ENCODE measurements at places on chromosomes 4 and X.

- DNase-seq: no peak
These were observed 19.4 kb downstream of the RPS6KA6 start for GRCh38 chrX:84168574-84168973.

DNA sequence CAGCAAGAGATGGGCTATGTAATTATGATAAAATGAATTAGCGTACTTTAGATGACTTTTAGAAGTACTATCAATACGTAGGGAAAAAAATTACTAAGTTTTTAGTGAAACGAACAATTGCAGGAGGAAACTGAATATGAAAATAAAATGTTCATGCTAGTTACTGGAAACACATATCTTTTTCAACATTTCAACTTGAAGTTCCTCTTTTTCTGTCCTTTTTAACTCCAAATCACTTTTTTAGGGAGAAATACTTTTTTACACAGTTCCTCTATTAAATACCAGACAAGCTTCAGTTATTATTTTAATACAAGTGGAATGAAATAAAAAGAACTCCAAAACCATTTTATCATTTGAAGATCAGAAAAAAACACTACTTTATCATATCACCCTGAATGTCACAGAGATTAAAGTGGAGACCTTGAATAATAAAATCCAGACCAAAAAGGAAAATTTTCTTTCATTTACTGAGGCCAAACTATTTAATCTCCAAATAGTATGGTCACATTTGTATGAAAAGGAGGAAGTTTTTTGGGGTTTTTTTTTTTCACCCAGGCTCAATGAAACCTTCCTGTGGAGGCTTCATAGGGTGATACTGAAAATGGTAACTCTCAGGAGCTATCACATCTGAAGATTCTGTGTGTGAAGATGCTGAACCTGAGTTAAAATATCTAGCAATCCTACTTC, 306.2 kb downstream of the INPP4B start:
- no peak for DNase-seq

GRCh38 chr4:15078682-15079642, 76.7 kb downstream of the CPEB2 start:
- DNase-seq: no peak

DNA sequence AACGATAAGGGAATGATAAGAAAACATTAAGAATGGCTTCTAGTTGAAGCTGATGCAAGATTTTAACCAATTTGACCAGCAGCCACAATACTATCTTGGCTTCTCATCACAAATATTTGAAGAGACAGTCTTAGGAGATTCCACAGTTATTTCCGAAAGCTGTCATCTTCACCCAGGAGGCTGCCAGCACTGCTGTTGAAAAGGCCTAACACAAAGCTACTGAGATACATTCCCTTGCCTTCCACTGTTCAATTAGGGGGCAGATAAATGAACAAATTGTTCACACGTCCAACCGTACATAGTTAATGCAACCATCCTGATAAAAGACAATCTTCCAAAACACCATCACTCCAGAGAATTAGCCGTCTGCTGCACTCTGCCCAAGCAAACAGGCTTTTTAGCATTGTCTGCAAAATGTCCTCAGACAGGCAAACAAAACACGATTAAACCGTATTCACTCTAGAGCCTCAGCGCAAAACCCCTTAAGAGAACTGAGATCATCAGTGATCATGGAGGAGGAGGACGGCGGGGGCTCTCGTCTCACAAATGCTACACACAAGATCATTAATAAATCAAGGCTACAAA, 189.8 kb upstream of the PSAPL1 start:
- DNase-seq: no peak

GRCh38 chrX:103215425-103215991, 600 bp downstream of the BEX4 start:
- DNase-seq: no peak

GRCh38 chrX:143461606-143462005, 55.7 kb downstream of the SPANXN3 start:
- no peak for DNase-seq

GRCh38 chr4:78588894-78589545, 37.5 kb downstream of the ANXA3 start:
- DNase-seq: no peak

DNA sequence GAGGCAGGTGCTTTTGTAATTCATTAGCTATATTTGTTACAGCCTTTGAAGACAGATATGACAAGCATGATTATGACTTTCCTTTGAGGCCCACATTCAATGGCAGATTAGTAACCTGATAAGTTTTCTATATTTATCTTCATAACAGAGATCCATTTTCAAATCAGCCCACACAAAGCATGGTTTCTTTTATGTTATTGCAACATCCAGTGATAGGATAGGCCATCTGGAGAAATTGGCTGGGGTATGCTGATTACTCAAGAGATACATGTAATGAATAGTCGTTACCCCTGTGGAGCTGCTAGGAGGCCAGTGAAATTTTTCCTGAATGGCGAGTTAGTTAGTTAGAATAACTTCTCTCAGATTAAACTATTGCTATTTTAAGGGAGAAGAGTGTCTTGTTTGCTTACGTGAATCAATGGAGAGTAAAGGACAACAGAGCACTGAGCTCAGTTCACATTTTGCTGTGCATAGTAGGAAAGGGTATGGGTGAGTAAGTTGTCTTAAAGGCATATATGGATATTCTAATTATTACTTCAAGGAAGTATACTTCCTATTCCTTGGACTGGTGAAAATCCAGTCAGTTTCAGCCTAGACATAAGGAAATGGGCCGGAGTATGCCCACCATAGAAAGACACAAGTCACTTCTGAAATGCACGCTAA, 79.2 kb upstream of the DKK2 start:
- DNase-seq: no peak

- no peak for DNase-seq
These were observed 10.4 kb downstream of the ZXDA start for GRCh38 chrX:57899906-57900305.

DNA sequence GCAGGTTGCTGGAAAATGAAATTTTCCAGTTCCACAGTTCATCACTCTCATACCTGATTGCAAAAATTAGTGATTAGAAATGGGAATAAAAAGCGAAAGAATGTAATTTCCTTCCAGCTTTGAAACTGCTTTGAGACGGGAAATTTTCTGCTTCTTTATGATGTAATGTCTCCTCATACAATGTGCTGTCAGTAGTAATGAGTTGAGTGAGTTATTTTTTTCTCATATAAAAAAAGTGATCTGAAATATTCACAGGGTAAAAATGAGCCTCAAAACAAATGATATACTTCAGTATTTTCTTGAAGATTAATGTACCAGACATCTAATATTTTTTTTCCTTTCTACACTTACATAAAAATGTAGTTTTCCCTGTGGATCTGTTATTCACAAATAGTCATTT, 179.1 kb upstream of the FAT4 start:
- no peak for DNase-seq

DNA sequence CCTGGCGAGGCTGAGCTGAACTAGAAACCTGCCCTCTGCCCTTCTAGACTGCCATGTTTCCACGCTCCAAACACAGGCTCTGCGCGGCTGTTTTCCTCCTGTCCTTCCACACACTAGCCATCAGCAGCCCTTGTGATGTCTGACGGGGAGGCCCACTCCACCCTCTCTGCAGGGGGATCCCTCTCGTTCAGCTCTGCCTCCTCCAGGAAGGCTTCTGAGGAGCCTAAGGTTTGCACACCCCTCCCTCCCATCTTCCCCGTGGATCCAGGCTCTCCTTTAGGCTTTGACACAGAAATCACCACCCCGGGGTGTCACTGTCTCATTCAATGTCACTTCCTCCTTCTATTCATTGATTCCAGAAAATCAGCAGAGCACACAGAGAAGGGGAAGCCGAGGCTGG, 38.6 kb upstream of the CRMP1 start:
- DNase-seq: no peak

DNA sequence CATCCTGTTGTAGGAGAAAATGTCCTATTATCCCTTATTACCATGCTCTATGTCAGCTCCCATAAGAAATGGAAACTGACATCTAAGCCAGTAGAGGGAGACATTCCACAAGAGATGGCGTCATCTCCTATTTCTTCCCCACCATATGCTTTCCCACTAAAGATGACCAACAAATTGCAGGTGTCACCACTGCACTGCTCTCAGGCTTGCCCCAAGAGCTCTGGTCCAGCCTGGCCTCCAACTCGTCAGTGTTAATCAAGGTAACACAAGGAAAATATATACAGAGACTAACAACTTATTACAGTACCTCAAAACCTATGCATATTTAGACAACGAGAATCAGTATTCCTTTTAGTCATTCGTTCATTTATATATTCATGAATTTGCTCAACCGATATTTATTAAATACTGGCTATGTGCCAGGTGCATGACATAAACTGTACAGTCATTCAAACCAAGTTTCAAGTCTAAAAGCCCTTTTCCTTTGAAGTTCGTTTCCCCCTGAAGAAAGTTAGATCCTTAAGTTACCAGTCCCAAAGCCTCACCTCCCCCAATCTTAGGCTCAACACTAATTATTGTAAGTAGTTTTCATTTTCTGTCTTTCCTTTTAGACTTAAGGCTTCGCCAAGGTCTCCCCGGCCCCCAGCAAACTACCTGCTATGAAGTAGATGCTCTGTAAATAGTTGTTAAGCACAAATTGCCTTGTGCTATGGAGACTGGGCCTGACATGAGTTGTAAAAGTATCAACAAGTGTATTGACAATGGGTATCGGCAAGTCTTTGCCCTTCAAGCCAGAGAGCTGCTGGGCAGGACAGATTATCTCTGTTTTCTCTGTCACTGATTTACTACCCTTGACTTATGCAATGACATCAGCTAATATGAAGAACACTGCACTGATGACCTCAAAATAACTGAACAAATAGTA, 3.1 kb upstream of the FGB start:
- DNase-seq: no peak

- DNase-seq: no peak
These were observed 759.2 kb downstream of the DMD start for GRCh38 chrX:32451954-32452695.

DNA sequence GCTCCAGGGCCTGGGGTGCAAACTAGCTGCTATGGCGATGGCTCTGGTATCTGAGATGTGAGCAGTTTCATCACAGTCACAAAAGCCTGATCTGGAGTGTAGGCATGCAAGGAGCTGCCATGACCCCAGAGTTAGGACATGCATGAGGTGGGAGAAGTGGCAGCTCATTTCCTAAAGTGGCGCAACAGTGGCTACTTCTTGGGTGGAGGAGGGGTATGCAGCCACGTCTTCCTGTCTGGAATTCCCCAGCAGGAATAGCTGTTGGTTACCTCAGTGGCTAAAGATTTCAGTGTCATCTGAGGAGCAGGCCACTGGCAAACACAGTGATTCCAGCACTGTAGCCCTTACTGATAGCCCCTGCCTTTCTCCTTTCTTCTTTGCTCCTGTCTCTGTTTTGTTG, 1382.5 kb downstream of the C4orf33 start:
- DNase-seq: no peak

DNA sequence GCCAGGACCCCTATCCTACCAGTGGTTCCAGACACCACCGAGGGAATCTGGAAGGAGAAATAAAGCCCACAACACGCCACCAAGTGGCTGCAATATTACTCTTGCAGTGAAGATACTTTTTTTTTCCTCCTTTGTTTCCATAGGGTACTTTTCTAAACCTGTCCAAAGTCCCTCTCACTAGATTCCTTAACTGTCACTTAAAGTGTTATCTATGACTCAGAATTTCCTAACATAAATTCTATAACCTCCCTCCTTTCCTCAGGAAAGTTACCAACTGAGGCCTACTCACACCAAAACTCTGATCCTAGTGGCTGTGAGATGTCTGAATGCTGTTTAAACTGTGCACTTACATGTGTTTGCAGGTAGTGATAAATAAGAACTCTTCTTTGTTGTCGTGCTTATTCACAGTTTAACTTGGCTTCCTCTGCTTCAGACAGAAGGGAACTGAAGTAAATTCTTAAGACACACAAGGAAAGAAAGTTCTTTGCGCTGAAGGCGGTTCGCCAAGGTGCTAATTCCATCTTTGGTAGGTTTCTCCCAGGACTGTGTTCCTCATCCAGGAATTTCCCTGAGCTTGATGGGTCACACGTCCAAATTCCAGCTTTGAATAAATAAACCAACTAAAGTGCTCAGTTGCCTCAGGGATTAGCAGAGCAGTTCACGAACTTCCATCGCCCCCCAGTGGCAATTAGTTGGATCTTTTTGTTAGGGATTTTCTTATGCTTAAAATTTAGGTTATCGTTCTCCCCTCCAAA, 10.7 kb upstream of the HCCS start:
- no peak for DNase-seq

- no peak for DNase-seq
These were observed 108.0 kb downstream of the ZNF330 start for GRCh38 chr4:141328560-141329173.

GRCh38 chr4:136012220-136012619, 1520.1 kb downstream of the PCDH18 start:
- no peak for DNase-seq

All from NCI-H774 (cell line).